ENCODE measurements at places on chromosomes 3 and 15. TPM values are rescaled to one million over a fixed set of nuclear protein-coding genes. Genes with fewer than 3 reads are reported as not detected.

- no peak for DNase-seq
These were observed 1.7 kb upstream of the ALCAM start for GRCh38 chr3:105365081-105365390.

DNA sequence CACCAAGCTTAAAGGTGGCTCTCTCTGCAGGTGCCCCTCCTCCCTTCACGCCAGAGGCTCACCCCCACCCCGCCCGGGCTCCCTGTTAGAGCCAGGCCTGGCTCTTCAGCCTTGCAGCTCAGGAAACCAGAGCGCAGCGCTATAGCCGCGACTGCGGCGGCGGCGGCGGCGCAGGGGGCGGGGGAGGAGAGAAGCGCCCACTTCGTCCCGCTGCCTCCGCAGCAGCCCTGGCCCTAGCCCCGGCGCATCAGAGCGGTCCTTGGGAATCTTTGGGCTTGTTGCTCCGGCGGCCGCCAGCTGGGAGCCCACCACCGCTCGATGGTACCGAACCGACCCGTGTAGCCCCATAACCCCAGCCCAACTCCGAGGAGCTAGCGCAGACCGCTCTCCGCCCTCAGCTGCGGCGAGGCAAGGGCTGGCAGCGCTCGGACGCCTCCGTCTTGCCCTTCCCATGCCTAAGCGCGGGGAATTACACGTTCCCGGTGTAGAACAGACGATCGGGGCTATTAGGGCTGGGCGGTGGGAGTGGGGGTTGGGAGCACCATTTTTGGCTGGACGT, 1.2 kb downstream of the RASGRF1 start:
- no peak for DNase-seq

Gene ALCAM
- 73.9 TPM for total RNA-seq

Gene UBE2E2
- 27.4 TPM for total RNA-seq

- no peak for DNase-seq
These were observed 2.2 kb downstream of the CDCP1 start for GRCh38 chr3:45143673-45144671.

DNA sequence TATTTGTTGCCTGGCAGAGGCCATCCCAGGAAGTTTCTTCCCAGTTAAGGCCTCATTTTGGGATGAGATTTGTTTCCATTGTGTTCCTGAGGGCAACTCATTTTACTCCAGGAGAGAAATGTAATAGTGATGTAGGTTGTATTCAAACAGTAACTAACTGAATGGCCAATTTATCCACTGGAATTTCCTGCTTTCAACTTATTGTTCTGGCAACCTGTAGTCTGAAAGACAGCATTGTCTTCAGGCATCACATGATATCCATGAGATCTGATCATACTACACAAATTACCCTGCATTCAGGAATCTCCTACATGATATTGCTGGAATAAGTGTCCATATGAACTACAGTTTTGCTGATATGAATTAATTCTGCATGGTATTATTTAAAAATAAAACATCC, 79.5 kb upstream of the FGF7 start:
- DNase-seq, result no peak

DNA sequence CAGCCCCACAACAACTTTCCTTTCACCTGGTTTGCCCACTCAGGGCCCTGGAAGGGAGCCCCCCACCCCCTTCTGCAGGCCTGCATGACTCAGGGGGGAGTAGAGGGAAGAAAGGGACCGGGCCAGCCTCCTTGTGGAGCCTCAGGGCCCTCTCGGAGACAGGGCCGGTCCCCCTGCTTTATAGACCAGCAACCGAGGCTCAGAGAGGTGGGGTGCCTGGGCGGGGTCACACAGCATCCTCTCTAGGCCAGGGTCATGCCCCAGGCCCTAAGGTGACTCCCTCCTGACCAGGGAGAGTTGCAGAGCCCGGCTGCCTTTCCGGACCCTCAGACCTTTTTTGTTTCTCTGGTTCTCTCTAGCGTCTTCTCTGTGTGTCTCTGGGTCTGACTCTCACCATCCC, 211.3 kb downstream of the TBC1D2B start:
- no peak for DNase-seq

GRCh38 chr15:35104526-35105147, 19.5 kb upstream of the NANOGP8 start:
- no peak for DNase-seq

Data from NCI-H460 (cell line).